ENCODE measurements at places on chromosomes 3 and 15.
A peak's percentile ranks its signal among the peaks of the same experiment; 100 is the strongest.

DNA sequence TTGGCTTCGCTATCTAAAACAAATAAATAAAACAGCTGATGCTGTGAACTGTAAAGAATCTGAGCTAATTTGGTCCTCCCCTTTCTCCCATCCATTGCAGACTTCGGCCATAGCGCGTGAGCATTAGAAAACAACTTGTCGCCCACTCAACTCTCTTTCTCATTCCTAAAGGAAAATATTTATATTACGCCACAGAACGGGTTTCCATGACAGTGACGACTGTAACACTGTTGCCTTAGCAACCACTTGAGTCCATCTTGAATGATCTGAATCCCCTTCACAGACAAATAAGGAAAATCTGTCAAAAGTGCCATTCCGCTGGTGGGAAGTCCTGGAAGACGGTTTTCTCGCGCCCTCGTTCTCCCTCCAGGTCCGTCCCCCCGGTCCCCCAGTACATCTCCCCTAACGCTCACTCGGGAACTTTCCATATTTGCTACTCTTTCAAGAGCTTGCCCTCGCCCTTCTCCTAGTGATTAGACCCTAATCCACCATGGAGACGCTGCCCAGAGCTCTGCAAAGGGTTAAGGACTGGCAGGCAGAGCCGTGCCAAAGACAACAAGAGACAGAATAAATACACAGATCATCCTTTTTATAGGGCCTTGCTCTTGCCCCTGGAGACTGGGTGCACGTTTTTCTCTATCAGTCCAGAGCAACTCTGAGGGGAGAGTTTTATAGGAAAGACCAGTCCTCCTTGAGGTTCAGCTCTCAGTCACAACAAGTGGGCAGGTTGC is 50.5 kb downstream of the CRYGS start:
- DNase-seq, result no peak

- DNase-seq, result no peak
Measured at GRCh38 chr3:63855333-63855940, 8.2 kb downstream of the THOC7 start.

DNA sequence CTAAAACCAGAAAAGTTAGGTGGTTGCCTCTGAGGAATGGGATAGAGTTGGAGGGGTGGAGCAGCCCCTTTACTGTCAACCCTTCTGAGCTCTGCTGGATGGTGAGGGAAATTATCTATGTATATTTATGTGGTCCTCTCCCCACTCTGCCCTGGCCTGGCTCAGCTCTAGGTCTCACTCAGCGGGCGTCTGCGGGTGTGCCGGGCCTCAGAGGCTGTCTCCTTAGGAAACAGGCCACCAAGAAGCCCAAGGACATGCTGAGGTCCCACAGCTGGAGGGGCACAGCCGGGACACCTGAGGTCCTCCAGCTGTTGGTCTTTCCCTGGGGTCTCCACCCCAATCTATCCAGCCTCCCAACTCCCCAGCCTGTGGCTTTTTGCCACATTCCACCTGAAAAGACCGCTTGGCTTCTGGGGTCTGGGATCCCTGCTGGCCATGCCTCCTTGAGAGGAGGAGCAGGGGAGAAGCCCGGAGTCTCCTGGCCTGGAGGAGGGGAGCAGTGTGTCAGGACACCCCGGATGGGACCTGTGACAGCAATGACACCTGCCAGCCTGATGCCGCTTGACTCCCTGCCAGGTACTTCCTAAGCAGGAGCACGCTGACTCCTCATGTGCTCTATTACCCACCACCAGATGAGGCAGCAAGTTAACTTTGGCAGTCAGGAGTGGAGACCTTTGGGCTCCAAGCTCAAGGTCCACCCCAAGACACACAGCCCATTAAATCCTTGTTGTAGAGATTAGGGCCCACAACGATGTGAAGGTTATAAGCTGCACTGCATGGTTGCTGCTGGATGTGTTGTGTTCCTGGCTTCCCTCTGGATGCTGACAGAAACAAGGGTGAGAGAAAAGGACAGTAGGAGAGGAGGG is at the start of gene SLC28A1:
SLC28A1 (plus strand) TSS at position 747 of the 866 bp plus-strand sequence. CDS start 3,099 bp downstream, outside the sequence.
- no peak for DNase-seq

GRCh38 chr3:9153904-9154619 is 95.4 kb downstream of the SRGAP3 start:
- no peak for DNase-seq

GRCh38 chr3:37014620-37015019 is 21.3 kb downstream of the MLH1 start:
- DNase-seq, result no peak

GRCh38 chr3:9211155-9211950 is 38.1 kb downstream of the SRGAP3 start:
- no peak for DNase-seq

- DNase-seq, result no peak
Measured at GRCh38 chr3:78481050-78481449, 1286.7 kb downstream of the ROBO1 start.

GRCh38 chr15:47950447-47950846 is 170.3 kb upstream of the SLC24A5 start:
- DNase-seq, result no peak

GRCh38 chr3:160140756-160141155 is 84.5 kb upstream of the C3orf80 start:
- DNase-seq, result no peak

- no peak for DNase-seq
Measured at GRCh38 chr3:8538223-8538622, 36.6 kb downstream of the LMCD1 start.

GRCh38 chr3:131518680-131519079 is 15.9 kb upstream of the MRPL3 start:
- no peak for DNase-seq

DNA sequence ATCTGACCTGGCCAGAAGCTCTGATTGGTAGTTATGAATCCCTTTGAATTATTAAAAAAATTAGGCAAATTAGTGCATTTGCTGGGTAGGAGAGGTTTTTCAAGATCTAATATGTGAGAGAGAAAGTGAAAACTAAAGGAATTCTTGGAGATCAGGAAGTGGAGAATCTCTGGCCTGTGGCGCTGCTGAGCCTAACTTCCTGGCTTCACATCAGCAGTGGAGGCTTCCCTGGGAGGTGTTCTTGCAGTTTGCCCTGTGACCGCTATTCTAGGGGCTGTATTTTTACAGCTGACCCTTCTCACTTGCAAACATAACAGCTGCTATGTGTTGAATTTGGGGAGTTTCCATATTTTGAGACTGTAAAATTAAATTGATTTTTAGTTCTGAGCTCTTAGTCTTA is 166.4 kb downstream of the ATG7 start:
- DNase-seq, result no peak

GRCh38 chr3:123328851-123329635 is 119.8 kb downstream of the ADCY5 start:
- DNase-seq, result peak; percentile 80

- DNase-seq, result no peak
Measured at GRCh38 chr3:55060896-55061719, 133.2 kb upstream of the LRTM1 start.

- DNase-seq, result no peak
Measured at GRCh38 chr15:68386587-68387288, 45.2 kb downstream of the ITGA11 start.

DNA sequence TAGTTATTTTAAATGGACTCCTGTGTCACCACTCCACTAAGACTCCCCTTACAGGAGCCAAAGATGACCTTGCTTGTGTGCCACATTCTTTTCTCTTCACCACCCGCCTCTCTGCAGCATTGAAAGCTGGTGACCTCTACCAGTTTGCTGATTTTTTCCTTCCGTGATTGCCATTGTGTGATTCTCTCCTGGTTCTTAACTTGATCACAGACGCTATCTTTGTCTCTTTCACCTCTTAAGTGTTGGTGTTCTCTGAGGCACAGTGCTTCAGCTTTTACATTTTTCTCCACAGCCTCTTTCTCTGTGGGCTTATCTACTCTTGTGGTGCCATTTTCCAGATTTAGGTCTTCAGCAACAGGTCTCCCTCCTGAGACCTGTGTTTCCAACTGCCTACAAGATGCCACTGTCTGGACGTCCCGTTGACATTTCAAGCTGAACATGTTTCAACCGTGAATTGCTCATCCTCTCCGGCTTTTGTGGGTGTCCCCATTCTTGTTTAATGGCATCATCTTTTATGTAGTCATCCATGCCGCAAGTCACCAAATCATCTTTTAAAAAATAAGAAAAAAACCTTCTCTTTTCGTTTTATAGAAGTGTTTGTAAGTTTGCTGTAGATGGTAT is 26.5 kb downstream of the IQGAP1 start:
- peak; percentile 15 for DNase-seq

- DNase-seq, result no peak
Measured at GRCh38 chr3:176692966-176693785, 504.1 kb downstream of the TBL1XR1 start.

DNA sequence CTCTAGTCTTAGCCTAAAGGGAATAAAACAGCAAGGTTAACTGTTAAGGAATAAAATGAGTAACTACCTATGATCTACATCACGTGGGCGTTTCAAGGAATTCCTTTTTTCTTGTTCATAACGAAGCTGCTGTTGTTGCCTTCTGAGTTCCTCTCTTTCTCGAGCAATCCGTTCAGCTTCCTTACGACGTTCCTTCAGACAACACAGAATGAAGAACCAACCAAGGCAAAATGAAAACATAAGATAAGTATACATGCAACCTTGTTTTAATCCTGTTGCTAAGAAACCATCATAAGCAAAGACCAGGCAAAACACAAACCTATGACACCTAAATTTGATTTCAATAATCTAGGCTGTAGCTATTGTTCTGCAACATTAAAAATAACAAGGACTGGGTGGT is 44.1 kb downstream of the SLTM start:
- DNase-seq, result no peak

Measured in CD4-positive, alpha-beta T cell treated with Interleukin-17A for 4 hours (primary cell).